ENCODE measurements at places on chromosomes 2 and 18.

- no peak for DNase-seq
Measured at GRCh38 chr2:81389203-81389602, 1084.7 kb upstream of the LRRTM1 start.

DNA sequence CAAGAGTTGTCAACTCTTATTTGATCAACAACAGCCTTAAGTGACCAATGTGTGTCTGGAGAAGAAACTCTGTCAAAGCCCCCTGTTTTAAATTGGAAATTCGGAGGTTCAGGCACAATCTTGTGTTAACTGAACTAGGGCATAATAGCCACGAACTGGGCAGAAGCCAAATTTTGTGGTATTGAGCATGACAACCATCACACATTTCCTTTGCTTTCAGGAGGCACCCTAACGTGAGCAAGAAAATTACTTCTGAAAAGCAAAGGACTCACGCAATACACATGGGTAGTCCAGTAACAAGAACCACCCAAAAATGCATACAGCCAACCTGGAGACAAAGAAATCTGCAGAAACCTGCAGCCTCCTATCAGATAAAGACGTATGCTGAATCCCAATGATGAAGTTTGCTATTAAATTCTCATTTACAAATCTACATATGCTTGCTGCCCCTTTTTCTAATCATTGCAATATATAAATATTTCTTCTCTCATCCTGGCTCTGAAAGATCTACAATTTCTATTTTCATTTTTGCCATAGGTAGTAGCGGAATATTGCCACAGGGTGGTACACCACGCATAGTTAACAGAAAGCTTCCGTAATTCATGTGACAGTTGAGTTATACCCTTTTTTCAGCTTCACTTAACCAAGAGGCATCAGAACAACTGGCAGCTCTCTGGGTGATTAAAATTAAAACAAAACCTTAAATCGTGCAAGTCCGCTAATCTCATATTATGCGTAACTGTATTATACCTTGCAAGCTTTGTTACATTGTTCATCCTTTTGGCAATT, 495.8 kb downstream of the NRXN1 start:
- no peak for DNase-seq

- no peak for DNase-seq
Measured at GRCh38 chr2:157818227-157818626, 57.9 kb downstream of the ACVR1 start.

GRCh38 chr2:28080911-28081310, 190.4 kb downstream of the BABAM2 start:
- DNase-seq = no peak

DNA sequence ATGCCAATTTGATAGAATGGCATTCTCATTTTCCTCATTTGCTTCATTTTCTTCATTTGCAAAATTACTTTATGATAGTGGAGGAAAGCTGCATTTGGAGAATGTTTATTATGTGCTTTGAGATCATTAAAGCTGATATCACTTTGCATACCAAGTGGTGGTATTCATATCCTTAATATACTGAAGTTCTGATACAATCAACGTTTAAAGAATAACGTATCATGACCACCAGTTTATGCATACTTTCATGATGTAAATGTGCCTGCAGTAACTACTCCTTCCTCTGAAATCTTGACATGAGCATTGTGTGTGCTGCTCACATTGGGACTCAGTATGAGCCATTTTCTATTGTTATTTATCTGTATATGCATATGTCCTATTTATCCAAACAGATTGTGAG, 302.1 kb downstream of the ARHGAP15 start:
- no peak for DNase-seq

GRCh38 chr2:145199827-145200706, 680.1 kb upstream of the ZEB2 start:
- DNase-seq = no peak

Measured in activated gamma-delta T cell treated with anti-CD3 and anti-CD28 coated beads, Interleukin-2, amount 50 U/mL, for 16 hours (primary cell).